ENCODE measurements at places on chromosomes 6 and 20. TPM values are rescaled to one million over a fixed set of nuclear protein-coding genes. Genes with fewer than 3 reads are reported as not detected.

SLC44A4 gene
- total RNA-seq: not detected

DNA sequence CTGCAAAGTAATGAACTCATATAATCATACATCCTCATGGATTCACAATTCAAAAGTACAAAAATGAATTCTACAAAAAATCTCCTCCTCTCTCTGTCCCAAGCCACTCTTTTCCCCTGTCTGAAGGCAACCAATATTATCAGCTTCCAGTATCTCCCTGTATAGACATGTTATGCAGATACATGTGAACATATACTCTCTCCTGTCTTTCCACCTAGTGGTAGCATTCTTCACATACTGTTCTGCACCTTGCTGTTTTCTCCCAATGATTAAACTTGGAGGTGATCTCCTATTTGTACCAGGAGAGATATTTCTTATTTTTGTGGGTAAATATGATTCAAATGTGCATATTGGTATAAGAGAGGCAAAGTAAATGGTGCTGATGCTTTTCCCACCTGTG is 416.4 kb downstream of the EPM2A start:
- no peak for DNase-seq

DNA sequence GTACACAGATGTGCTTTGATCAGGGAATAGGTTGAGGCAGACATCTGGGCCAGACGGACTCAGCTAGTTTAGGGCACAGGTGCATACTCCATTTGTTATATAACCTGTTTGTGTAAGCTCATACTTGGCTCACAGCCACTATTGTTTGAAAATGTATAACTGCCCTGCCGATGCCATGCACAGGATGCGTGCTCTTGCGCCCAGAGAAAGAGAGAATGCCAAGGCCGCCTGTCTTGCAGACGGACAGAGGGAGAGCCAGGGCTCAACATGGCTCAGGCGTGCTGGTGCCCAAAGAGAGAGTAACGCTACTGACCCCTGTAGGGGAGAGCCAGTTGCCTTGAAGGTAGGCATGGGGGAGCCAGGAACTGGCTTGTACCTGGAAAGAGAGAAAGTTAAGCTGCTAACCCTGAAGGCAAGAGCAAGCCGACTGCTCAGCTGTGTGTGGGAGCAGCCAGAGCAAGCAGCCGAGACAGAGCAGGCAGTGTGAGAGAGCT is 57.7 kb downstream of the FAM229B start:
- no peak for DNase-seq

TCP11 gene
- not detected for total RNA-seq

GRCh38 chr6:118678866-118679265 is 27.5 kb upstream of the CEP85L start:
- no peak for DNase-seq

NRN1 gene
- 6.6 TPM for total RNA-seq

GRCh38 chr20:12728782-12729181 is 280.0 kb upstream of the SPTLC3 start:
- no peak for DNase-seq

- no peak for DNase-seq
These were observed 6.9 kb upstream of the KIF16B start for GRCh38 chr20:16580147-16580546.

DNA sequence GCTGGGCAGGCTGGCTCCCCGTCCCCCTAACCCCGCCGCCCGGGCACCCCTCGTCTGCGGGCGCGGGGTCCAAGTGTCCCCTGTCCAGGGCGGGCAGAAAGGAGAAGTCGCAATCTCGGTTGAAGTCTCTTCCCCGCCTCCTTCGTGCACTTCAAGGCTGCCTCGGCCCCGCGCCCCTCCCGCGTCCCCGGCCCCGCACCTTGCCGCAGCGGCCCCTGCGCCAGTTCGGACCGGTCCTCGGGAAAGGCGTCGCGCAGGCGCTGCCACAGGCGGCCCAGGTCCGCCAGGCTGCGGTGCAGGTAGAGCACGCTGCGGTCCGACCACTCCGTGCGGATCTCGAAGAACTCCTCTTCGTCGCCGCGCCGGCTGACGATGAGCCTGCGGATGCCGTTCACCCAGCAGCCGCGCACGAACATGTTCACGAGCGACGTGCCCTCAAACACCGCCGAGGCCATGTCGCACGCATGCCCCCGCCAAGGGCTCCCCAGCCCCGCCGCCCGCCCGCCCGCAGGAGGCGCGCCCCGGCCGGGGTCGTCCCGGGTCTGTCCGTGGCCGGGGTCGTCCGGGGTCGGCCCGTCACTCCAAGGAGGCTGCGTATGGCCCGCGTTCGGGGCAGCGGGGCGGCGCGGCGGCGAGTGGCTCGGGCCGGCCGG is at the start of gene PXDC1:
Gene PXDC1, minus strand, starts transcription at position 637 of the 653 bp plus-strand sequence. Its CDS starts 182 bp downstream, at position 455.
- DNase-seq: no peak

OOEP gene
- total RNA-seq: not detected

- DNase-seq: no peak
These were observed 53.1 kb downstream of the SLC22A1 start for GRCh38 chr6:160174681-160175080.

DNA sequence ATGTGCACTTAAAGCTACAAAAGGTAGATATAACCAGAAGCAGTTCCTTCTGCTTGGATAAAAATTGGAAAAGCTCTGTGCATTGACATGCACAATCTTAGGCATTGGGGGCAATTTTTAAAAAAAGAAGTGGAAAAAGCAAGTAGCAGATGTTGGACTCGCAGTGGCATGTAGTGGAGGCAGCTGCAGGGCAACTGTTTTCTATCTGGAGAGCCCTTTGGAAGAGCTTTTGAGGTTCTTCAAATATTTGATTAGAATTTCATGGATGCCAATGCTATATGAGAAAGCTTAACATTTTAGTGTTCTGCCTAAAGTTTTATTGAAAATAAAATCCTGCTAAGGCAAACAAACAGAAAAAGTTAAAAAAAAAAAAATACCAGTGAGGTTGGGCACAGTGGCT is 388.3 kb upstream of the RNF217 start:
- DNase-seq: no peak

GABRR1 gene
- 0.24 TPM for total RNA-seq

- no peak for DNase-seq
These were observed 277.3 kb downstream of the RNF144B start for GRCh38 chr6:18664401-18664800.

GRCh38 chr6:113315879-113316278 is 541.3 kb upstream of the MARCKS start:
- DNase-seq: no peak

DEFB114 gene
- not detected for total RNA-seq

- DNase-seq: no peak
These were observed 27.6 kb downstream of the BCKDHB start for GRCh38 chr6:80134065-80134464.

DDAH2 gene
- total RNA-seq: 53.5 TPM

OR2H1 gene
- total RNA-seq: not detected

- DNase-seq: no peak
These were observed 317.5 kb upstream of the MOCS1 start for GRCh38 chr6:40251637-40252300.

DNA sequence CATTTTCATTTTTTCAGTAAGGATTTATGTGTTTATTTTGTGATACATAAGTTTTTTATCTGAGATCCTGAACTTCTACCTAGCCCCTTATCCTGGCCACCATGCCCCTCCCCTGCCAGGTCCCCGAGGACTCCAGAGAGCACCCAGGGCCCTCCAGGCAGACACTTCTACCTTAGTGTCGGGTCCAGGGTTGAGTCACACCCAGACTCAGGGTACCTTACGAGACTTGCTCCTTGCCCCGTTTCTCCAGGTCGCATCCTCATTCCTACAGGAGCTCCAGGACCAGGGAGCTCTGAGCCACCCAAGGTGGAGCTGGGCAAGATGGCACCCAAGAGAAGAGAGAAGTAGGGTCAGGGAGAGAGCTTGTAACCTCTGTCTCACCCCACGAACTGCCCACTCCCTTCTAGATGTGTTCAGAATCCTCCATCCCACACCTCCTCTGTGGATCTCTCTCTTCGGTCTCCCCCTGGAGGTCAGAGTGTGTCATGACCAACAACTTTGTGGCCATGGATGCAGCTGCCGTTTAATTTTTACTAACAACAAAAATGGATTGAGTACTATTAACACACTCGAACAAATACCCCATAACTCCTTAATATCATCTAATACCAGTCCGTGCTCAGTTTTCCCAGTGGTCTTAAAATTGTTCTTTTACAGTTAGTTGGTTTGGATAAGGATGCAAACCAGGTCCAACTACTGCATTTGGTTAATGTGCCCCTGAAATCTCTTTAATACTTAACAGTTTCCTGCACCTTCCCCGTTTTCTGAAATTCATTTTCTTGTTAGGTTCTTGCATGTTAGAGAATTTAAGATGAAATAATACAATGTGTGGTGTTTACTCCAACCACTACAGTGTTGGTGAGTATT is 130.6 kb upstream of the INSM1 start:
- DNase-seq: no peak

CDH26 gene
- 0.43 TPM for total RNA-seq

HLA-DMB gene
- 3.6 TPM for total RNA-seq

- DNase-seq: no peak
These were observed 60.9 kb downstream of the SNRNP48 start for GRCh38 chr6:7650878-7651277.

GRCh38 chr6:130681028-130681427 is 146.2 kb upstream of the SMLR1 start:
- DNase-seq: no peak

DNA sequence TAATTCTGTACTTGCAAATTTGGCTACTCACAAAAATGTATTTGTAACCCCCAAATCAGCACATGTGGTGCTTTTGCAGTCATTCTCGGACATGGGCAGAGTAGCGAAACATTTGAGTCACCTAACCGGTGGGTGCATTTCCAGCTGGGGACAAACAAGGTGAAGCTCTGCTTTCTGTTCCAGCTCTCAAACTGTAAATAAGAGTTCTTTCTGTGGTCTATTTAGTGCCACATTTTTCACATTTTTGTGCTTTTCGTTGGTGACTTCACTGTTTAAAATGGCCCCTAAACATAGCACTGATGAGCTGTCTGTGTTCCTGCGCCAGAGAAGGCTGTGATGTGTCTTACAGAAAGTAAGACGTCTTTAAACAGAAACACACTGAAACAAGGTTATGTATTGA is 244.5 kb downstream of the CDC5L start:
- DNase-seq: no peak

- no peak for DNase-seq
These were observed 225.0 kb downstream of the ALDH8A1 start for GRCh38 chr6:134724771-134725340.

GRCh38 chr6:26217714-26218075 is 130.5 kb downstream of the HFE start:
- no peak for DNase-seq

LY6G6C gene
- total RNA-seq: not detected

GRCh38 chr20:47438464-47439381 is 63.0 kb upstream of the NCOA3 start:
- no peak for DNase-seq

SIRPB2 gene
- total RNA-seq: 2.6 TPM

- no peak for DNase-seq
These were observed 903.7 kb downstream of the TFAP2A start for GRCh38 chr6:9511157-9511556.

Measured in right atrium auricular region (tissue), 2 donors.